ENCODE measurements at places on chromosomes 6 and 20. TPM values are rescaled to one million over a fixed set of nuclear protein-coding genes. Genes with fewer than 3 reads are reported as not detected.
A peak's percentile ranks its signal among the peaks of the same experiment; 100 is the strongest.

The HLA-DMB gene
- 6.0 TPM for total RNA-seq

The JPH2 gene
- total RNA-seq = not detected

The ATP6V1G2 gene
- 2.6 TPM for total RNA-seq

The TRIM40 gene
- total RNA-seq = not detected

- peak; percentile 35 for DNase-seq
These were observed 59.5 kb upstream of the ARMH2 start for GRCh38 chr6:24858177-24858653.

DNA sequence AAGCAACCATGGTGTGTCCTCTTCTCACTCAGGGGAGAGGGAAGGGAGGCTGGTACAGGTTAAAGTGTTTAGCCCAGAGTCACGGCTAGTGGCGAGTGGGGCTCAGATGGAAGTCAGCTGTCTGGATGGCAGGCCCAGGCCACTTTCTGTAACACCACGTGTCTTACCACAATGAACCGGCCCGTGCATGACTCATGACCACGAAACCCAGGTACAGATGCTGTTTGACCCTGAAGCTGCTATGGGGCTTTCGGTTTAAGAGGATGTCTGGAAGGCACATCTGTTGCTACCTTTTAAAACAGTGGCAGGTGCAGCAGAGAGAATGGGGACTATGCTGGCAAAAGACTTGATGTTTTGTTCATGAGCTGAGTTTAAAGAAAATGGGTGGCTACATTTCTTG lies 36.5 kb upstream of the MPC1 start:
- peak; percentile 57 for DNase-seq

DNA sequence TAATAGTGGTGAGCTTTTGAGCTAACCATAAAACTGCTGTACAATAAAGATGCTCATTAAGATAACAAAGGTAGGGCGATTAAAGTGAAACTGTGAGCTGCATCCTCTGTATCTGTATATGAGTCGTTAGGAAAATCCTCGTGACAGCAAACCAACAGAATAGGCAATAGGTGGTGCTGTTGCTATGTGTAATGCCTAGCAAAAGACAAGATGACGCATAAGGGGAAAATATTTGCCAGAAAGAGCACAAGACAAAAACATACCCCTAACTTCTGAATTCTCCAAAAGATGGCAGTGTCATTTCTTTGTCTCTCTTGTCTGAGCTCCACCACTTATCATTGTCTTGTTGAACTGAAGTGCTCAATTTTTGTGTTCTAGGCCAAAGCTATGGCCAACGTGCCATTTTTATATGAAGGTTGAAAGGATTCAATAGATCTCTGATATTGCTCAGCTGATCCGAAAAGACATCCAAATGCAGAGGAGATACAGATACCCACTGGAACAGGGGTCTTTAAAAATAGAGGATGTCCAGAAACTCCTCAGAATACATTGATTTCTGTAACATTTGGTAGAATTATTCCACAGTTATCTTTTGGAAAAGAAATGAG lies 56.3 kb upstream of the ANKEF1 start:
- peak; percentile 80 for DNase-seq

GRCh38 chr6:32170294-32170693 lies 5.6 kb downstream of the AGPAT1 start:
- DNase-seq = no peak

DNA sequence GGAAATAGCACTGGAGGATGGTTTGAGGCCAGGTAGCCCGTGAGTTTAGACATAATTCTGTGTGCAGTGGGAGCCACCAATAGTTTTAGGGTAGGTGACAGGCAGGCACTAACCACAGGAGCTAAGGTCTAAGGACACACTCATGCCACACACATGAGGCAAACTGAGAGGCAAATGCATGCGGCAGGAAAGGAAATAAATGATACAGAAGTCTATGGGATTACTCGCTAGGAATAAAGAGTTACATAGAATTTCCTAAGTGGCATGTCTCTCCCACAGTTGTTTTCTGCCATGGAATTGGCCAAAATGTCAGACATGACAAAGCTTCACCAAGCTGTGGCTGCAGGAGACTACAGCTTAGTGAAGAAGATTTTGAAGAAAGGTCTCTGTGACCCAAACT lies 4.9 kb downstream of the ANKRD66 start:
- no peak for DNase-seq

DNA sequence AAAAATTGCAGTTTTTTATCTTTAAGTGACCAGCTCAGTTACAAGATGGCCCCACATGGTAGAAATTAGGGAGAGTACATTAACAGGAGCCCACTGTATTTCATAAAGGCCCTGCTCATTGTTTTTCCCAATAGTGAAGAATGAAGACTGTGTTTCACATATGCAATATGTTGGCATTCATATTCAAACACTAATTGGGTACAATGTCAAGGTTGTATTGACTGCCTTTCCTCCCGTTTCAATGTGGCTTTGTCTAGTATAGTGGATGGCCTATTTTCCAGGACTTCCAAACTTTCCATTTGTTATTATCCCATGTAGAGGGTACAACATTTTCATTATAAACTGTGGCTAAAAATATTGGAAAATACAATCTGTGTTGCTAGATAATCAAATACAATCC lies 51.3 kb downstream of the HDDC2 start:
- DNase-seq = no peak

DNA sequence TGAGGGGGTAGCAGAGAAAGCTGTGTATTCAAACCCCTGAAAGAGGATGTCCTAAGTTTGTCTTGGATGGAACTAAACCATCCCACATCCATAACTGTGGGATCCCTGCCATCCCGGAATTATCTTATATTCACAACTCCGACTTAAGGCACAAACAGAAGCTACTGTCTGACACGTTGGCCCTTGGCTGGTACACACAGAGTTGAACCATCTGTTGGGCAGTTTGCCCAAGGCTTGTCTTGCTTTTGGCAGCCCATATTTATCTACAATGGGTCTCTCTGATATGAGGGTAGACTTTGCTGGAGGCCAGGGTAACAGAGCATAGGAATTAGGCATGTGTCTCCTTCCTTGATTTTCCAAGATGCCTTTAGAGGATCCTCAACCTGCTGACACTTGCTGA lies 116.6 kb upstream of the PROKR2 start:
- no peak for DNase-seq

DNA sequence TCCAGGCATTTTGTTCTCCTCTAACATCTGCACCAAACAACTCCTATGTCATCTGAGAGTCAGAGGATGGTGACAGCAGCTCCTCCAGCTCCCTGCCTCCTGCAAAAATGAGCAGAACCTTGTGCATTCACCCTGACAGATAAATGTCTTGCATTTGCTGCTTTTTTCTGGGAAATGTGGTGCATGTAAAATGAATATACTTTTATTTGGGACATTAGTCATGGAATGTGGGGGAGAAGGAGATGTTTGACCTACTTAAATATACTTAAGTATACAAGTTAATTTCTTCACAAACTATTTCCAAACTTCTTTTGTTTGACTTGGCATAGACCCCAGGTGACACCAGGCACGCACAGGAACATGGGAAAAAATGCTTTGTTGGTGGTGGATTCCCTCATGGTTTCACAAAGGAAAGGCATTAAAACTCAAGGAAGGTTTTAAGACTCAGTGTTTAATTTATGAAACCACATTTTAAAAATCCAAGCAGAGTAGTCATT lies 181.8 kb upstream of the MCHR2 start:
- DNase-seq = no peak

GRCh38 chr20:46857061-46857831 lies 37.4 kb upstream of the EYA2 start:
- no peak for DNase-seq

Data from CD4-positive, alpha-beta T cell (primary cell).